ENCODE measurements at places on chromosomes 1 and 21.

GRCh38 chr1:165871311-165872067 is 44.1 kb downstream of the UCK2 start:
- DNase-seq = no peak

- DNase-seq = no peak
These were observed 2.4 kb downstream of the TSPEAR start for GRCh38 chr21:44708866-44709425.

DNA sequence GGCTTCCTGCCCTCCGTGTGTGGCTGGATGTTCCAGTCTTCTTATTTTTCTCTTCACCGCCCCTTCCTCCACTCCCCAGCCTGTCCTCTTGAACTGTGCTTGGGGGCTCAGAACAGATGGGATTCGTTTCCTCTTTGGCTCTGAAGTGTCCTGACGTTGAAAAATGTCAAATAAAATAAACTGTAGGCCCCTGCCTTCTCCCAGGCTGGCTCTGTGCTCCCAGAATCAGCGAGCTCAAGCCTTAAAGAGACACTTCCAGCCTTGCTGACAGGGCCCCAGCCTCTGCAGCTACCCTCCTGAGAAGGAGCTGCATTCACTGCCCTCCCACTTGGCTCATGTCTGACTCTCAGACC is 104.2 kb upstream of the IPO9 start:
- no peak for DNase-seq

- no peak for DNase-seq
These were observed 85.2 kb upstream of the EXO1 start for GRCh38 chr1:241762713-241763339.

DNA sequence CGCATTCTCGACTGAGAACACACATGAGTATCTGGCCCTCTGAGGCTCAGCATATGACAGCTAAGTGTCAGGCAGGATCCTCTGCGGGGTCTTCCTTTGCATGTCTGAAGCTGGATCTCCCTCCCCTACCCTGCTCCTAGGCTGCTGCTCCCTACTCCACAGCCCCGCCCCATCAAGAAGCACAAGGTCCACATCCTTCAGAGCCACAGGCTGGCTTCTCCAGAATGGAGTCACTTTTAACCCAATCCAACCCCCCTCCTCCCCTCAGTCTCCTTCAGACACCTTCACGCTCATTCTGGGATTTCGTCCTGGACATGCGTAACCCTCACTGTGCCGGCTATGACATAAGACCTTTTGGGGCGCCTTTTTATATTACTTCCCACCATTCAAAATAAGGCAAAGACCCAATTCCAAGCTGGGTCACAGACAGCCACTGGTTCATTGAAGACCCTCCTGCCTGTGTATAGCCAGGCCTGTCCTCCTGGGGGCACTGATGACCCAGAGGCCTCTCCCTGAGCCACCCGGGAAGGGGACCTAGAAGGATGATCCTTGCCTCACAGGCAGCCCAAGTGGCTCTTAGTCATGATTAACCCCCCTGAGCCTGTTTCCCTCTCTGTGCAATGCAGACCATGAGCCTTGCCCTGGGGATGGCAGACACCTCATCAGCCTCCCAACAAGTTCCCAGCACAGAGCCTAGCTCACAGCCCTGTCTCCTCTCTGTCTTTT is 4.7 kb downstream of the ADGRB2 start:
- DNase-seq = no peak

DNA sequence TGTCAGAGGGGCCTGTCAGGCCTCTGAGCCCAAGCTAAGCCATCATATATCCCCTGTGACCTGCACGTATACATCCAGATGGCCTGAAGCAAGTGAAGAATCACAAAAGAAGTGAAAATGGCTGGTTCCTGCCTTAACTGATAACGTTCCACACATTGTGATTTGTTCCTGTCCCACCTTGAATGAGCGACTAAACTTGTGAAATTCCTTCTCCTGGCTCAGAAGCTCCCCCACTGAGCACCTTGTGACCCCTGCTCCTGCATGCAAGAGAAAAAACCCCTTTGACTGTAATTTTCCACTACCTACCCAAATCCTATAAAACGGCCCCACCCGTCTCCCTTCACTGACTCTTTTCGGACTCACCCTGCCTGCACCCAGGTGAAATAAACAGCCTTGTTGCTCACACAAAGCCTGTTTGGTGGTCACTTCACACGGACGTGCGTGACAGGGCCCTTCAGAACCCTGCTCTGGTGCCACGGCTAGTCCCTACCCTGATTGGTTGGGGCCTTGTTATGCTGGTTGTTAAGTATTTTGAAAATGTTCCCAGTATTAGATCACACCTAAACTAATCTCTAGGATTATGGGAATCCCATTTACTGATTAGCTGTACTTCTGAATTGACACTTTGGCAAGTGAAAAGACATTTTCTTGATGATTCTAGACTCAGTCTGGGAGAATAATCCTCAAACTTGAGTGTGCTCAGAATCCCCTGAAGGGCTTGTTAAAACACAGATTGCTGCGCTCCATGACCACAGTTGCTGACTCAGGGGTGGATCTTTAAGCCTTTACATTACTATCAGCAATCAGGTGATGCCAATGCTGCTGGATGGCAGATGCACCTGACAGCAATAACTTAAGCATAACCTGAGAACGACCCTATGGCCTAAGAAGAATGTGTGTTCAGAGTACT is 28.8 kb upstream of the SPATA6 start:
- no peak for DNase-seq

Data from NCI-H460 (cell line).